ENCODE measurements at places on chromosomes 11 and 22. TPM values are rescaled to one million over a fixed set of nuclear protein-coding genes. Genes with fewer than 3 reads are reported as not detected.

GRCh38 chr11:70783356-70783755, 385.0 kb downstream of the CTTN start:
- DNase-seq = no peak

DNA sequence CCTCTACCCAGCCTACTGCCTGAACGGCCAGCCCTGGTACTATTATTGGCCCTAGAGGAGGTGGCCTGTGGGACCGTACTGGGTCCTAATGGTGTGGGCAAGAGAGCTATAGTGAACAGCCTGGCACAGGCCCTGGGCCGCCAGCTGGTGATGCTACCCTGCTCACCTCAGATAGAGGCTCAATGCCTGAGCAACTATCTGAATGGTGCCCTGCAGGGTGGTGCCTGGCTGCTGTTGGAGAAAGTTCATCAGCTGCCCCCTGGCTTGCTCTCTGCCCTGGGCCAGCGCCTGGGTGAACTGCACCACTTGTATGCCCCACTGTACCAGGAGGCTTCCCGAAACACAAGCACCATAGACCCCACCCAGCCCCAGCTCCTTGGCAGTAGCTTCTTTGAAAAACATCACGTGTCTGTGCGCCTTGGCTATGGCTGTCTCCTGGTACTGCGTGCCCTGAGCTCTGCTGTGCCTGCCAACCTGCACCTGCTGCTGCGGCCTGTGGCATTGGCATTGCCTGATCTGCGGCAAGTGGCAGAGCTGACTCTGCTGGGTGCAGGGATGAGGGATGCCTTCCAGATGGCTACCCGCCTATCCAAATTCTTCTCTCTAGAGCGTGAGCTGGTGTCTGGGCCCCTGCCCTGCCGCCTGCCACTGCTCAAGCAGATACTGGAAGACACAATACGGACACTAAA, 49.0 kb downstream of the DNHD1 start:
- no peak for DNase-seq

DNA sequence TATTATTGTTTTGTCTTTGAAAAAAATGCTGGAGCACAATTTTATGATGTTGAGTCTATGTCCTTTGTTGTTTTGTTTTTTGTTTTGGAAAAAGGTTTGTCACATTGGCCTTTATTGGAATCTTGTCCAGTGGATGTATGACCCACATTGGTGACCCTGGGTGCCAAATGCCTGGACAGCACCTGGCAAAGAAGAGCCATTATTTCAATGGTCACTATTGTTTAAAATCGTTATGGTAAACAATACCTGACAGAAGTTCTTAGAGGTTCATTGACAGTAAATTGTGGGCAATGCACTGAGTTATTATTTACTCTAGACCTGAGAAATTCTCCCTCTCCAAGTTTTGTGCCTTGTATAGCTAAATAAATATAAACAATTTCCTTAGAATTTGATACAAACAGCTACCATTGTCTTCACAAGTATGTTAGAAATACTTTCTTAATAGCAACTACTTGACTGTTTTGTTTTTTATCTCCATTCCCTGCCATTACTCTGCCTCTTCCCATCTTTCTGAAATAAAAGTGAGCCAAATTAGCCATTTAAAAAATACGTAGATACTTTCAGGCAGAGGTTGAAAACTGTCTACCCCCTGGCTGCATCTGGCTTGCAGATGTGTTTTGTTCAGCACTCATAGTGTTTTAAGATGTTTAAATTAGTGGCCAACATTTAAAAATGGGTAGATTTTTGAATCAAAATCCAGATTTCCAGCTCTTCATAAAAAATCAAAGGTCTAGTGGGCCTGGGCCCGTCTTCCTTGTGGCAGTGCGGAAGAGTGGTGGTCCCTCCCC, 39.9 kb downstream of the BMAL1 start:
- no peak for DNase-seq

DNA sequence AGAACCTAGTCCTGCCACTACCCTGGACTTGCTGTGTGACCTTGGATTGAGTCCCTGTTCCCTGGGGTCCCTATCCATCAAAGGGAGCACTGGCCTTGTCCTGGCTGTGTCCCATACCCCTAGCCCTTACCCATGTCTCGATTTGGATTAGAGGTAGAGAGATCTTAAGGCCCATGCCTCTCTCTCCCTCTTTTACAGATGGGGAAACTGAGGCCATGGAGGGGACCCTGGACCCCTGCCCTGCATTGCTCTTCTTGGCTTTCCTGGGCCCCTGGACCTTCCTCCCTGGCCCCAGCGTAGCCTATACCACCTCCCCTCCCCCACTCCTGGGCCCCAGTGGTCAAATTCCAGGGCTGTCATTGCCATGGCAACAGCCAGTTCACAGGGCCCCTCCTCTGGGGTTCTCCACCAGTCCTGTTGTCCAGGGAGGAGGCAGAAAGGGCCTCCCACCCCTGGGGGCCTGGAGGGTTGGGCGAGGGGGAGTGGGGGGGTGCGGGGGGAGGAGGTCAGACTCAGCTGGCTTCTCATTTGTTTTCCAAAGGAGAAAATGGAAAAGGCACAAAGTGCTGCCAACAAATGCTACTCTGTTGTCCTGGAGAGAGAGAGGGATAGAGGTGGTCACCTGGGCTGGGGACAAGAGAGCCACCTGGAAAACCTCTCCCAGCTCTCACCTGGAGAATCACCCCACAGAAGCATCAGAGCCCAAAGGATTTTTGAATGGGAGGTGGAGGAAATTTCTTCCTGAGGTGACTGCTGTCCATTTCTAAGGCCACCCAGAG, 23.3 kb downstream of the ARHGEF17 start:
- no peak for DNase-seq

DNA sequence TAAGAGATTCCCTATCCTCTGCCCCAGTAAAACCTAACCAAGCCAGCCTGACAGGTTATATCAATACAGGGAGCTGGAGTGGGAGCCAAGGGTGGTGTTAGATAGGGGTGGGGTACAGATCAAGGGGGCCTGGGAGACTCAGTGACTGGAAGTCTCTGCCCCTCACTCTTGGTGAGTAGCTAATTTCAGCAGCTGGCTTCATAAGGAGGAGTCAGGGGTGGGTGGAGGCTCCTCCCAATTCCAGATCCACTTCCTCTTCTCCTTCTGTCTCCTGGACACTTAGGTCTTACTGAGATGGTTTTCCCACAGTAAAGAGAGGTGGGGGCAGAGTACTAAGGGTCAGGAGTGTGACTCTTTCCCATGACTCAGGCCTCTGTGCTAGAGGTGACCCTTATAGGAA, 1.1 kb upstream of the VSIG2 start:
- DNase-seq = no peak

GRCh38 chr22:42632096-42632495, 8.3 kb downstream of the ATP5MGL start:
- no peak for DNase-seq

- no peak for DNase-seq
Observed at GRCh38 chr22:47285981-47286380, 523.5 kb downstream of the TBC1D22A start.

DNA sequence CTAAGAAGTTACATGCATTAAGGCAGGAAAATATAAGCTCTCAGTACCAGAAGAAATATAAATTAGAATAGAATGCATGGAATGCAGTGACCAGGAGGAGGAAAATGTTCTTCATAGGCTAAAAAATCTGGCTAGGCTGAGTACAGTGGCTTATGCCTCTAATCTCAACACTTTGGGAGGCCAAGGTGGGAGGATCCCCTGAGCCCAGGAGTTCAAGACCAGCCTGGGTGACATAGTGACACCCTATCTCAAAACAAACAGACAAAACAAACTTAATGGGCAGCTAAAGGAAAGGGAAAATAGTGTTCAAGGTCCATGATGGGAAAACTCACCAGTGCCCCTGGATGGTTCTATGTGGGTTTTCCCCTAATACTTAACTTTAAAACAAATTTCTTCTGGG, 78.3 kb upstream of the RASSF10 start:
- DNase-seq = no peak

GRCh38 chr22:29683536-29683935, 36.3 kb upstream of the CABP7 start:
- DNase-seq = no peak

DNA sequence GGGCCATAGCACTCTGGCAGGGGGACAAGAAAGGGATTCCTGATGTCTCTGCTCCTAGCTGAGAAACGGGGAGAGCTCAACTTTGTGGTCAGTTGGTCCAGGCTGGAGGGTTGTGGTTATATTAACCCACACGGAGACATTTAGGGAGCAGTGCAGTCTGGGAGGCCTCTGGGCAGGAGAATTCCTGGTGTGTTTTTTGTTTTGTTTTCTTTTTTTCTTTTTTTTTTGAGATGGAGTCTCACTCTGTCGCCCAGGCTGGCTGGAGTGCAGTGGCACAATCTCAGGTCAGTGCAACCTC, 88.0 kb upstream of the SHISAL1 start:
- no peak for DNase-seq

GRCh38 chr22:37002633-37003032, 16.6 kb downstream of the TST start:
- DNase-seq = no peak

GRCh38 chr11:95092549-95093324, 3.1 kb downstream of the ENDOD1 start:
- DNase-seq = peak; percentile 34

DNA sequence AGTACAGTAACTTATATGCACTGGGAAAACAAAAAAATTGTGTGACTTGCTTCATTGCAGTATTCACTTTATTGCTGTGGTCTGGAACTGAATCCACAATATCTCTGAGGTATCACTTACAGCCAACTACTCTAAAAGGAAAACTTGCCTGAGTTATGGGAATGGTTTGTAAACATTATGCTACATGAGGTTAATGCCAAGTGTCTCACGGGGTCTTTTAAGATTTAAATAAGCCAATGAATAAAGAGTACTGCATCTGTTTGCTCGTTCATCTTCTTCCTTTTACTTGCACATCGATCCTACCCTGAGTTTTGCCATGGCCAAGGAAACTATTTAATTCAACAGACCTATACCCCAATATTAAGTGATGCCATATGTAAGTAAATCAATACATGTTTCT, 72.0 kb upstream of the API5 start:
- DNase-seq = no peak

DNA sequence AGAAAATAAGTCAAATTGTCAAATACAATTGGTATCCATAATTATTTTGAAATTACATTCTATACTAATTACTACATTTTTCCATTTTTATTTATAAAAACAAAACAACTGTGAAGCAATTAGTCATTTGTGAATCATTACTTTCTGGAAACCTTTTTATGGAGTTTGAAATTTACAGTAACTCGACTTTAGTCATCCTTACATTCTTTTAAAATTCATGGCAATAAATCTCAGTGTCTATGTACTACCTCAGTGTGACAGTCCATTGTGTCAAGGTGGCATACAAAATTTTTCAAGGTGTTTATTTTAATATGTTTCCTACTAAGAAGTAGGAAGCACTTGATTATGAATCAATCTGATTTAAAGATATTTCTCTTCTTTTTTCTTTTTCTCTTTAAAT, 1949.4 kb upstream of the RAG2 start:
- no peak for DNase-seq

GRCh38 chr11:78403781-78404180, 13.8 kb downstream of the GAB2 start:
- DNase-seq = no peak

Gene GGTLC2
- total RNA-seq = not detected

Gene GRAMD1B
- 20.3 TPM for total RNA-seq

Gene UQCR10
- total RNA-seq = 117 TPM

Gene MAPK8IP2
- 0.21 TPM for total RNA-seq

Gene PATE2
- not detected for total RNA-seq

Gene FAM83F
- 3.4 TPM for total RNA-seq

Gene PAX6
- not detected for total RNA-seq

Gene TESMIN
- 2.2 TPM for total RNA-seq

Gene CRACR2B
- 0.76 TPM for total RNA-seq

Gene SMTNL1
- total RNA-seq = not detected

Gene CCDC81
- total RNA-seq = 0.42 TPM

Gene CHST1
- not detected for total RNA-seq

Gene SLC17A6
- not detected for total RNA-seq

Gene SEZ6L
- total RNA-seq = not detected

Gene KRTAP5-1
- total RNA-seq = not detected
